ENCODE measurements at places on chromosomes 6 and 20.

- no peak for DNase-seq
Observed at GRCh38 chr20:45963059-45964005, 8.7 kb downstream of the ZNF335 start.

- DNase-seq, result no peak
Observed at GRCh38 chr20:23050847-23051627, 1.6 kb upstream of the THBD start.

GRCh38 chr6:90472716-90473115 is 114.2 kb downstream of the MAP3K7 start:
- DNase-seq, result no peak

DNA sequence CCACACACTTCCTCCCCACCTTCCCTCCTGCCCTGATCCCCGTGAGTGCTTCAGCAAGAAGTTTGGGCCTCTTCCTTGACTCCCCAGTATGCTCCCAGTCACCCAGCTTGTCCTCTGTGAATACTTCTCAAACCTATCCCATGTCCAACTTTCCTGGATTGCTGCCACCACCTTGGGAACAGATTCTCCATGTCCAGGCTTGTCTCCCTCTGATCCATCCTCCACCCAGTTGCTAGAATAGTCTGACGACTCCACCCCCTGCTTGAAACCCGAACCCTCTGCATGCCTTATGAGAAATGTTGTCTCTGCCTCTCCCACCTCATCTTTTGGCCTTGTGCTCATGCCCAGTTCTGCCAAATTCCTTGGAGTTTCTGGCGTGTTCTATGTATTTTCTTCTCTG is 108.0 kb downstream of the PPP1R14C start:
- no peak for DNase-seq

- no peak for DNase-seq
Observed at GRCh38 chr6:41071501-41071922, 644 bp downstream of the OARD1 start.

- no peak for DNase-seq
Observed at GRCh38 chr6:167706313-167707109, 120.2 kb upstream of the AFDN start.

DNA sequence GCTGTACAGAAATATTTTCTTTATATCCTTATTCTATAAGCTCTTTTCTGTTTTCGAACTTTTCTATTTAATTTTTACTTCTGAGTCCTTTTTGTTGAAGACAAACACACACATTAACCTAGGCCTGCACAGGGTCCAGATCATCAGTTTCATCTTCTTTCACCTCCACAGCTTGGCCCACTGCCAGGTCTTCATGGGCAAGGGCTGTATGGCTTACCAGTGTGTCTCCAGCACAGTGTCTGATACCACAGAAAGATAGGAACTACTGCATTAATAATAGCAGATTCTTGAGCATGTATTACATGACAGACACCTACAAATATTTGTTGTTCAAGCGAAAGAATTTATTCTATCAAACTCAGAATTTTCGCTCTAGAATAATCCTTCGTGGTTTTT is 24.4 kb downstream of the QKI start:
- DNase-seq, result no peak

GRCh38 chr20:40984496-40984895 is 44.1 kb upstream of the TOP1 start:
- no peak for DNase-seq

DNA sequence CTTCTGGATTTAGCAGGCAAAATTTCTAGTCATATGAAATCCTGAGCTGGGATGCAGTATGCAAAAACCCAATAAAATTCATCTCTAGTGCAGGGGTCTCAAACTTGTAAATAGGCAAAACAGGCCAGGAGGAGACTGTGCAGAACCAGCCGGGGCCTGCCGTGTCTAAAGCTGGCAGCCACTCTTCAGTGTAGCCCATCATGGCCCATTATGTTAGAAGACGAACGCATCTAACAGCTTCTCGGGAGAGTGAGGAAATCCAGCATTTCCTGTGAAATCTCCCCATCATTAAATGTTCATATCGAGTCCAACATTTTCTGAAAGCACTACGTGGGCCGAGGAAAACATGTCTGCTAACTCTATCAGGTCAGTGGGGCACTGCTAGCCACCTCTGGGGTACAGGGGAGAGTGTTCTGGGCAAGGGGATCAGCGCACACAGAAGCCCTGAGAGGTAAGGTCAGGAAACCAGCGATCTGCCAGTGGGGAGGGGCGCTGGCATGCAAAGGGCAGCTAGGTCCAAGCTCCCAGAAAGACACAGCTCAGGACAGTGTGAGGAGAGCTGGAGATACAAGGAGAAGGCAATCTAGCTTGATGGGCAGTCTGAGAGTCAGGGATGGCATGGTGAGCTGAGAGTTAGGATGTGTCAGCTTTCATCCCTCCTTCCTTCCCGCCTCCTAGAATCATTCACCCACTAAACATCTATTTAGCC is 144.2 kb downstream of the PREX1 start:
- DNase-seq, result no peak

DNA sequence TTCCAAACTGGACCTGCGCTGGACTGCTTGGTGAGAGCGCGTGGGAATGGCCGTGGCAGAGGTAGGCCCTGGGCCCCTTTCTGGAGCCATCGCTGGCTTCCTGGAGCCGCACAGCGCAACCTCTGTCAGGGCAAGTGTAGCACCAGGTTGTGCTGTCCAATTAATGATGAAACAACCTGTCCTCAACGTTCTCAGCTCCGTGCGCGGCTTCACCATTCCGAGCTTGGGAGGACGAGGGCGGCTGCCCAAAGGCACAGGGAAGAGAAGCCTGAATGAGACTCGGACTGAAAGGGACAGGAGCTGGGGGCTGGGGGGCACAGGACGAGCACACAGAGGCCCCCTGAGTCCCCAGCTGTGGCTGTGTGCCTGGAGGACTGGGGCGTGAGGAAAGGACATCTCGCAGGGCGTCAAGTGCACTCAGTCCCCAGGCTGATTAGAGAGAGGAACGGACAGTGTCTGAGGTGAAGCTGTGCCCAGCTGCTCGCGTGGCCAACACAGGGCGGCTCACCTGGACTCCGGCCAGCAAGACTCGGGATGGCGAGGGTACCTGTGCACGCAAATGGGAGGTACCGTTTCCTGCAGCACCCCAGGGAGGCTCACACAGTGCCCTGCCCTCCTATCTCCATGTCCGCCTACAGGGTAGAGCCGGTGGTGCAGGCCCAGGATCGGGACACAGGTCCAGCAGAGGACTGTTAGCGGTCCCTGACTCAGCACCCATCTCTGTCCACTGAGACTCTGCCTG is 403.3 kb downstream of the TAF4 start:
- DNase-seq, result no peak

DNA sequence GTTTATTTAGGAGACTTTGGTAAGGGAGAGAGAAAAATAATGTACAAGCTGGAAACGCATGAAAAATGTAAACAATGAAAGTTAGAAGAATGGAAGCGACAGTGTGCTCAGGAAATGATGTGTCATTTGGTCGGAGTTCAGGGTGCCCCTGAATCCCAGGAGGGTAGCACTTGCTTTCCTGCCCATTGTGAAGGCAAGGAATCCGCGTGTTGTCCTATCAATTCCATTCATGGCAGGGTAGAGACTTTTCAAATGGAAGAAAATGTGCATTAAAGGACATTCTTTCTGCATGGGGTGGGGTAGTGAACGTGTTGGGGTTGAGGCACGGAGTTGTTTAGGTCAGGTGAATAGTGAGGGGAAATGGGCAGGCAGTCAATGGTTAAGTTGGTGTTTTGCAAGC is 33.7 kb downstream of the GCNT2 start:
- DNase-seq, result no peak

GRCh38 chr6:161838306-161839035 is 564.6 kb upstream of the AGPAT4 start:
- DNase-seq, result no peak

GRCh38 chr6:18179770-18180356 is 24.6 kb downstream of the KDM1B start:
- DNase-seq, result no peak

DNA sequence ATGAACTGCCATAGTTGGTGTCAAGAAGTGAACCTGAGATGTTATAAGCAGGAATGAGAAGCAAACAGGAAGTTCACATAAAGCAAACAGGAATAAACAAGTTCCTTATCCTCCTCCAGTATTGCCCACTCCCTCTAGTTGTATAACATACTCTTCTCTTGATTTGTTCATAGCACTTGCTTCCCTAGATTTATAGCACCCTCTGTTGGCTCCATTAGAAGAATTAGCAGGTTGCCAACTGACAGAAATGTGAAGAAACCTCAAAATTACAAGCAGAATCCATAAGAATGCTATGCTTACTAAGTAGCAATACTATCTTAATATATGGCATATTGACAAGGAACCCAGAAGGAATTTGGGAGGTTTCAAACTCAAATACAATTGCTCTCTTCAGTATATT is 195.4 kb downstream of the TBX18 start:
- DNase-seq, result no peak

GRCh38 chr6:19024737-19025136 is 637.6 kb downstream of the RNF144B start:
- DNase-seq, result no peak

DNA sequence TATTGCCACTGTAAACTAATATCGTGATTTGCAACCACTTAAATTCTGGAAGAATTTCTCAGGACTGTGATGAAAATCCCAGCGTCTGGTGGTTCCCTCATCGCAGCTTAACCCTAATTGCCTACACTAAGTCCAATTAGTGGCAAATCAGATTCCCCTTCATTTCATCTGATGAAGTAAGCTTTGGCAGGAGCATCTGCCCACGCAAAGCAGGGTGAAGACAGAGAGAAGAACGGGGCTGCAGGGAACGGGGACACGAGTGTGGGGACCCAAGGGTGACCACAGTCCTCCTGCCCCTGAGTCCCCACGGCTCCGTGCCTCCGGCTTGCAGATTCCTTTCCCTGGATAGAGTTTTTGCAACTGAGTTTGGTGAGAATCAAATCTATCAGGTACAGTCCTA is 159.5 kb downstream of the LY86 start:
- DNase-seq, result no peak

Data from activated naive CD4-positive, alpha-beta T cell (primary cell).